ENCODE measurements at places on chromosomes 7 and 10.
A peak's percentile ranks its signal among the peaks of the same experiment; 100 is the strongest.

DNA sequence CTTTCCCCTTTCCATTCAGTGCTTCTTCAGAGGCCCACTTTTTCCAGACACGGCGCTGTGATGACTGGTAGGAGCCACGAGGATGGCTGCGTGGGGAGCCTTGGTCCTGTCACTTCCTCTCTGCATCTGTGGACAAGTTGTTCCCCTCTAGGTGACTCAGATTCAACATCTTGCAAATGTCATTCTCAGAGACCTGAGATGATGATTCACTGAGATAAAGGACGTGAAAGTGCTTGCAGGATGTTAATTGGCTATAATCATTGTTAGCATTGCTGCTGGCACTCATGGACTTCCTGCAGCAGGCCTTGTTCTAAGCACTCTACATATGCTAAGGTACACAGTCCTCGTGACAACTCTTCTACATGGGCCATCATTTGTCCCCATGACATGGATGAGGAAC, 489.8 kb upstream of the ZMIZ1 start:
- DNase-seq = peak; percentile 78

- DNase-seq = no peak
Observed at GRCh38 chr10:6164271-6165095, 38.2 kb upstream of the PFKFB3 start.

DNA sequence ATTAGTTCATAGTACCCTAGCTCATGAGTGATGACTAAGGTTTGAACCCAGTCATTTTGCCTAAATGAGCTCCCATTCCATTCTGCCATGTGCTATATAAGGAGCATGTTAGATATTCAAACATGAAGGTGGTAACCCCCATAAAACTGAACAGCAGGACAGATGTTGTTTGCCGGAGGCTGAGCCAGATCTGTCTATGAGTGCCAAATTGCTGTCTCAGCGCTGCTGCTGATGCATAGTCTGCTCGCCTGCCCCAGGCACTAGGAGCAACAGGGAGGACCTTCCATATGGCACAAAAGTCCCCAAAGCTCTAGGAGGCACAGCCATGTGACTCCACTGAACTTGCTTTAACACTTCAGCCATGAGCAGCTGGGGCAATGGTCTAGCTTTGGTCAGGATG, 466.0 kb upstream of the GHITM start:
- DNase-seq = no peak

DNA sequence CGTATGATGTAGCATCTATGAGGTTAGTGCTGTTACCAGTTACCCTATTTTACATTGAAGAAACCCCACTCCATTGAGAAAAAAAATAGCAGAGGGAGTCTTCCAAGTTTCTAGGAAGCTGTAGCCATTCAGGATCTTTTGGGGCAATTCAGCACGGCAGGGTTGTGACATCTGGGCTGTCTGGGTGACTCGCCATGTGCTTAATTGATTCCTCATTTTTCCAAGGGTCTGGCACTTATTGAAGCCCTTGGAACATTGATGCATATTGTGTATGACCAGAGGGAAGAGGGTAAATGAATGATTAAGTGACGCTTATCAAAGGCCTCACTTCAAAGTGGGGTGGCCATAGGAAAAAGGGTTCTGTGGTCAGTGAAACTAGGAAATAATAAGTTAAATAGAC, 248.7 kb downstream of the ARHGAP12 start:
- DNase-seq = no peak

DNA sequence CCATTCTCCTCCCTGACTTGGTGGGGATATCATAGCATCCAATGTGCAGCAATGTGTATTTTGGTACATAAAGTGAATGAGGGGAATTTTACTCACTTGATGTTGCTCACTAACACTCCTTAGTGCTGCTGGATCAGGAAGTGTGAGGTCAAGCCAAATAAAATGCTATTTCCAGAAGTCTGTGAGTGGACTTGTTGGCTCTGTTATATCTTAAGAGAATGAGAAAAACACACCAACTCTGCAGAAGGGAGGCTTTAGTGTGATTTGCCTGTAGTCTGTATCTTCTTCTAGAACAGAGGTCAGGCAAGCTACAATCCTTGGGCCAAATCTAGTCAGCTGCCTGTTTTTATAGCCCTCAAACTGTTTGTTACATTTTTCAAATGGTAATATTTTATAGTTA, 154.3 kb downstream of the POLR1F start:
- DNase-seq = no peak

- no peak for DNase-seq
Observed at GRCh38 chr10:13184730-13185514, 23.6 kb downstream of the MCM10 start.

DNA sequence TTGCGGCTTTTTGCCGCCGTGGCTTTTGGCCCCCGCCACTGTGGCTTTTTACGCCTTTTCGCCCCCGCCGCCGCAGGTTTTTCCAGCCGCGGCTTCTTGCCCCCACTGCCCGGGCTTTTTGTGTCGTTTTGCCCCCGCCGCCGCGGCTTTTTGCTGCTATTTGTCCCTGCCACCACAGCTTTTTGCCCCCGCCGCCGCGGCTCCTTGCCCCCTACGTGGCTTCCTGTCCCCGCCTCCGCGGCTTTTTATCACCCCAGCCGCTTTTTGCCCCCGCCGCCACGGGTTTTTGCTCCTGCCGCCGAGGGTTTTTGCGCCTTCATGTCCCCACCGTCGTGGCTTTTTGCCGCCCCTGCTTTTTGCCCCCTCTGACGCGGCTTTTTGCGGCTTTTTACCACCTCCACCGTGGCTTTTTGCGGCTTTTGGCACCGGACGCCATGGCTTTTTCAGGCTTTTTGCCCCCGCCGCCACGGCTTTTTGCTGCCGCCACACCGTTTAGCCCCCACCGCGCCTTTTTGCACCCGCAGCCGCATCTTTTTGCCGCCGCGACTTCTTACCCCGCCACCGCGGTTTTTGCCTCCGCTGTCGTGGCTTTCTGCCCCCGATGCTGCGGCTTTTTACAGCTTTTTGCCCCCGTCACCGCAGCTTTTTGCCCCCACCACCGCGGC, 637.0 kb downstream of the ZNF716 start:
- no peak for DNase-seq

- no peak for DNase-seq
Observed at GRCh38 chr7:135713836-135714470, 14.0 kb downstream of the SLC13A4 start.

DNA sequence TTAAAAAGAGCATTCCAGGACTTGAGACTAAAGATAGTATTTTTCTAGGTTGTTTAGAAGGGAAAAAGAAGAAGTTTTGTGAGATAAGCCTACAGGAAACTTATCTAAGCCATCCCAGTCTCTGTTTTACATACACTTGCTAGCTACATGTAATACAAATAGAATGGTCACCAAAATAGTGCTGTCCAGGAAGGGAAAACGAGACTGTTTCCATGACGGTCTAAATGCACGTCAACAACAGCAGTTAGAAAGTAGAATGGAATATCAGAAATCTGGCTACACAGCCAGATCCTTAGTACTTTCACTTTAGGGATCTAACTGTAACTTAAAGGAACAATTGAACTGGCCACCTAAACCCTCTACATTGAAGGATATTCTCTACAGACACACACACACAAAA, 117.6 kb downstream of the TSPAN12 start:
- no peak for DNase-seq

- no peak for DNase-seq
Observed at GRCh38 chr7:149689291-149689721, 84.1 kb downstream of the ZNF467 start.

GRCh38 chr7:91082852-91083495, 181.3 kb upstream of the FZD1 start:
- peak; percentile 22 for DNase-seq

DNA sequence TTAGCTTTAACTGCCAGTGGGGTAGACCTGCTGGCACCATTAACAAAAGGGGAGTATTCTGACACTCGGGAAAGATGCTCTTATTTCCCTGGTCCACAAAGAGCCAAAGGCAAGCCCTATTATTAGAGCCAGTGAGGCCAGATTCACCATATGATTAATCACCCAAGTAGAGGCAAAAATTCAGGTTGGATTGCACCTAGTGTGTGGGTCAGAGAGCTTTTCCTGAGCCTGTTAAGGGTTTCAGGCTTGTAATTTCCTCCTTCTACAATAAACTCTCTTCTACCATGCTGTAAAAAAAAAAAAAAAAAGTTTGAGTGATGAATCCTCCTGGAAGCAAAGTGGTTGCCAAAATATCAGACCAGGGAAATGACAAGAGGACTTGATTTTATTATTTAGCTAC, 163.5 kb downstream of the MBL2 start:
- no peak for DNase-seq

DNA sequence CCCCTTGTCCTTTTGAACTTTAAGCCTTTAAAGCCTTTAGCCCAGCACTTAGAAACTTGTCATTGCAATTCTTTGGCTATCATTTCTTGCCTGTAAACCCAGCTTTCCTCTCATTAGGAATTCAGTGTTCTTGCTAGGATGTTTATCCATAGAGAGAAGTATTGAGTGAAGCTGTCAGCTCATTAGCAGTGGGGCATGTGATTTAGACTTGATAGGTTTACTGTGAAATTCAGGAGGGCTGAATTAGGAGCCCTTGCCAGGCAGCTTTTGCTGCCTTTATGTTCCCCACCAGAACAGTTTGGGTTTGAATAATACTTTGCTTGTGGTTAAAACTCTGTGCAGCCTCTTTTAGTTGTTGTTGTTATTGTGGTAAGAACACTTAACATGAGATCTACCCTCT, 39.5 kb downstream of the LHFPL3 start:
- no peak for DNase-seq

- DNase-seq = no peak
Observed at GRCh38 chr7:75888464-75889222, 9.8 kb downstream of the RHBDD2 start.

GRCh38 chr7:134648456-134648855, 1.8 kb downstream of the BPGM start:
- DNase-seq = no peak

- peak; percentile 92 for DNase-seq
Observed at GRCh38 chr7:106957766-106958165, 86.7 kb upstream of the PRKAR2B start.

DNA sequence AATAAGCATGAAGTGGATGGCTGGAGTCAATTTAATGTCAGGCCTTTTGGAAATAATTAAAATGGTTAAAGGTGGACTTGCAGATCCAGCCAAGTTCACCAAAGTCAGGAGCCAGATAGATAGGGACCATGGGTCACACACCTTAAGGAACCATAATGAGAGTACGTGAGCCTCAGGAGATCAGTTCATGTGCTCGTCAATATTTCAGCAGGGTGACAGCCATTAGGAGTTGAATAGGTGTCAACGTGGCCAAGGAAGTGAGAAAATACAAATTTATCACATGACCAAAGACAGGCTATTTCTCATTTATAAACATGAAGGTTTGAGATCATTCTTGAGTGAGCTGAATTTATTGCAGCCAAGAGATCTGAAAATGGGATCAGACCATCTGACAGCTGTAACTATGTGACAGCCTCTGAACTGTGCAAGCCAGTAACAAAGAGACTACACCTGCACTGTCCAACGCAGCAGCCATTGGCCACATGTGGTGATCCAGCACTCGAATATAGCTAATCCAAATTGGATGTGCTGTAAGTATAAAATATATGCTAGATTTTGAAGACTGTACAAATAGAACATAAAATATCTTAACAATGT, 249.7 kb upstream of the PTN start:
- DNase-seq = no peak

DNA sequence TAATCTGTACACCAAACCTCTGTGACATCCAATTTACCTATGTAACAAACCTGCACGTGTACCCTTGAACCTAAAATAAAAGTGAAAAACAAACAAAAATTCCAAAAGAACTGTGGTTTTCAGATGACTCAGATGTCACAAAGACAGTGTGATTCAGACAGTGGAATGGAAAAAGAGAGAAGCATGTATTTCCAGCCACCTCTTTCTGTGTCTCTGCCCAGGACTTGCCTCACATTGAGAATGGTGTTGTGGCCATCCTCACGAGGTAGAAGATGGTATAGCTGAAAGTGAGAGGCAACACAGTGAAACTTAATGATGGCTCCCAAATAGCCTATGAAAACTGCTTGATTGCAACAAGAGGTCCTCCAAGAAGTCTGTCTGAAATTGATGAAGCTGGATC, 78.0 kb downstream of the ARL5B start:
- DNase-seq = no peak

GRCh38 chr10:36621346-36621745, 504.1 kb upstream of the ANKRD30A start:
- no peak for DNase-seq

DNA sequence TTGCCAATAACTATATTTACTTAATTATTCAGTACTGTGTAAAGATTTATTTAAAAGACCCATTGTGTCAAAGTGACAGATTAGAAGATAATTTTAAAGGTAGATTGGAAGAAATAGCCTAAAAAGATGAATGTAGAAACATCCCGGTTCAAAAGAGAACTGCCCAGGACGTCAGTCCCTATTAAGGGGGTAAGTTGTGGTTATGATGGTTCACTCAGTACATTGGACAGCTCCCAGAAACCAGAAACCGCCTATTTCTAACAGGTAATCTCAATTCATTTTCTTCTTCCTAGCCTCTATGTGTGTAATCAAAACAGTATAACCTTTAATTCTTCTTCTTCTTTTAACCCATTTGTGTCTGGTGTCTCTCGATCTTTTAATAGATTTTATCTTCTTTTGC, 1.5 kb upstream of the FERD3L start:
- DNase-seq = no peak

GRCh38 chr7:159329818-159330378, 185.2 kb upstream of the VIPR2 start:
- DNase-seq = no peak

DNA sequence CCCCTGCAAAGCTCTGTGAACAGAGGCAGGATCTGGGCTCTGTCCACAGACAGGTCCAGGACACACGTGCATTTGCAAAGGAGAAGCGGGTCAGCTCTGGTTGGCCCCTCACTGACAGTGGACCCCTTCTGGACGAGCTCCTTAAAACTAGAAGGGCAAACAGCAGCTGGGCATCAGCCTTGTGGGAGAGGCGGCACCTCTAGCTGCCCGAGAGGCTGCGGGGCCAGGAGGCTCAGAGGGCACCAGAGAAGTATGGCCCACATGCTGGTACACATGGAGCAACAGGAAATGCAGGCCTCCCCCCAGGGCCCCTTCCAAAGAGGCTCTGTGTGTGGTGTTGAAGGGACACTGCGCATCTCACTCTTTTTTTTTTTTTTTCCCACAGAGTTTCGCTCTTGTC, 233.0 kb upstream of the TCERG1L start:
- no peak for DNase-seq

DNA sequence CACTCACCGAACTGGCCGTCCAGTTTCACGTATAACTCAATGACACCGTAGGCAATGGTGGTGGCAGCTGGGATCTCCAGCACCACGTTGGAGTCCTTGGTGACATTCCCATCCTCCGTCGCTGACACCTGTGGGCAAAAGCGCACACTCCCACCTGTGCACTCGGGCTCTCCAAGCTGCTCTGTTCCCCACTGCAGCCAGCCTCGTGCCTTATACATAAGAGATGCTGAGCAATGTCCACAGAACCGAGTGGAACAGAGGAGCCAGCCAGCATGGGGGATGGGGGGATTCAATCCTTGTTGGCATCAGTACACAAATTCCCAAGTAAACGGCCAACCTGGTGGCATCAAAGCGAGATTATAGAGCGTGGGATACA, 40.0 kb downstream of the GSDME start:
- no peak for DNase-seq

- no peak for DNase-seq
Observed at GRCh38 chr7:50954716-50955115, 172.0 kb upstream of the GRB10 start.

GRCh38 chr7:14637968-14638367, 264.6 kb downstream of the DGKB start:
- DNase-seq = no peak

- no peak for DNase-seq
Observed at GRCh38 chr10:78981257-78981969, 87.4 kb upstream of the ZMIZ1 start.

- DNase-seq = no peak
Observed at GRCh38 chr7:155682484-155682883, 38.0 kb downstream of the RBM33 start.

All from MV-4-11 (cell line).